ENCODE measurements at places on chromosomes 11 and 22. TPM values are rescaled to one million over a fixed set of nuclear protein-coding genes. Genes with fewer than 3 reads are reported as not detected.
A peak's percentile ranks its signal among the peaks of the same experiment; 100 is the strongest.

DNA sequence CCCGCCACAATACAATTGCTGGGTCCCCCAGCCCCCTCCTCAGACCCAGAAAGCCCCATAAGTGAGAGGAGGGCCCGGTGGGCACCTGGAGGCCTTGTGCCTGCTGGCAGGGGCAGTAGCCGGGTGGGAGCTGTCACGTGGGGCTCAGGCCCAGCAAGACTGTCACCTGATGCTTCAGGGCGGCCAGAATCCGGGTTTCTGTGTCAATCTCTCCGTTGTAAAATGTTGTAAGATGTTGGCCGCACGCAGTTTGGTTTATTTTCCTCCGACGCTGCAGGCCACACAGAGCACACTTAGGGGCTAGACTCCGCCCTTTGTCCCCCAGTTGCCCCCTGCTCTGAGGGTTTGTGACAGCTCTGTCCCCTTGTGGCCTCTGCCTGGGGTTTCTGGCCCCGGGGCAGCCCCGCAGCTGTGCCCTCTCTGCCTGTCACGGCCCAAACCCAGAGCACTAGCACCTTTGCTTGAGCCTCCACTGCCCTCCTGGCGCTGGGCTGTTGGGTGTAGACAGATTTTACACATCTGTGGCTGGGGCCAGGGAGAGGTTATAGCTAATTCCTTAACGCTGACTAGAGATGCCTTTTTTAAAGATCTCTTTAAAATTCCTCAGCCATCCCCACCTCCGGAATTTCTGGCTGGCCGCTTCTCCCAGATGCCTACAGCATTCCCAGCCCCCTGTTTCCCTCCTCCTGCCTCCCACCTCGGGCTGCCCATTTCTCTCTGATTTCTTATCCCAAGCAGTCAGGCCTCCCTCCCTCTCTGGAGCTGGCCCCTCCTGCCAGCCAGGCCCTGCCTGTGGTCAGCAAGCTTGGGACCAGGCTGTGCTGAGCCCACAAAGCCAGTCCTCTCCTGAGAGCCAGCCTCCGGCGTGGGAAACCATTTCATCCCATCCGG lies 3.2 kb upstream of the PRR5 start:
- no peak overlapping the region for H3K4me3 ChIP-seq
- H3K27ac ChIP-seq, result peak overlapping the region; percentile 67
- peak; percentile 45 for DNase-seq

Gene VPREB1
- not detected for polyA plus RNA-seq

- no peaks in the 10 kb centered on the region for H3K36me3 ChIP-seq
- peak; percentile 40 for DNase-seq
- H3K4me3 ChIP-seq, result no peak overlapping the region
- H3K27me3 ChIP-seq, result peaks cover 8% of the 10 kb centered on the region
- no peak overlapping the region for H3K27ac ChIP-seq
These were observed 3.1 kb downstream of the SHANK2 start for GRCh38 chr11:71249301-71249700.

DNA sequence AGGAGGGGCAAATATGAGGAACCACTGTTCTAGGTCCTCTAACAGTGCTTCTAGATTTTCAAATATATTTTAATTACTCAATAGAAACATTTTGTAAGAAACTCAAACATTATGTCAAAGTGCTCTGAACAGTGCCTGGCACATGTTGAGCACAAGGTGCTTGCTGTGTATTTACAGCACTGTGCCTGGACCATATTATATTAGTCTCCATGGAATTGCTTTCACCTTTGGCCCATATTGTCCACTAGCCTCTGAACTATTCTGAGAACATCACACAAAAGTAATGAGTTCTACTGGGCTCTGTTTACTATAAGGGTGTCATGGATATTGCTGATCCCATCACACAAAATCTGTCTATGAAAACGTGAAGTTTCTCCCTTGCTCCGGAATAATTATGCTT lies 76.7 kb downstream of the PPFIBP2 start:
- H3K27me3 ChIP-seq, result no peaks in the 10 kb centered on the region
- peak; percentile 31 for DNase-seq
- H3K36me3 ChIP-seq, result no peaks in the 10 kb centered on the region
- H3K4me1 ChIP-seq, result peaks cover 7% of the 10 kb centered on the region
- H3K4me3 ChIP-seq, result no peak overlapping the region

DNA sequence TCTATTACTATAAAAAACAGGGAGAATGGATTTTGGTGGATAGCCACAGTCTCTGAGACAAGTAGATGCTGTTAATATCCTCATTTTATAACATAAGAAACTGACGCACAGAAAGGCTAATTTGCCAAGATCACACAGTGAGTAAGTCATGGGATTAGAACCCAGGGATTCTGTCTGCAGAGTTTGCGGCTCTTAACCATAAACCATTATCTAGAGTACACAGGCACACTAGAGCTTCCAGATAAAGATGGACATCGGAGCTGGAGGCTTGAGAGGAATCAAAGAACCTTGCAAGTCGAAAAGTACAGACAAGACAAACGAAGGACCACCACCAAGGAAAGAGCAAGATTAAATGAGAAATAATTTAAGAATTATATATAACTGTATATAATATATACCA lies 11.3 kb downstream of the LGALS12 start:
- H3K27me3 ChIP-seq, result no peaks in the 10 kb centered on the region
- no peak overlapping the region for H3K27ac ChIP-seq
- H3K4me1 ChIP-seq, result no peaks in the 10 kb centered on the region
- DNase-seq, result no peak
- H3K36me3 ChIP-seq, result no peaks in the 10 kb centered on the region

Gene LMNTD2
- 18.6 TPM for polyA plus RNA-seq

DNA sequence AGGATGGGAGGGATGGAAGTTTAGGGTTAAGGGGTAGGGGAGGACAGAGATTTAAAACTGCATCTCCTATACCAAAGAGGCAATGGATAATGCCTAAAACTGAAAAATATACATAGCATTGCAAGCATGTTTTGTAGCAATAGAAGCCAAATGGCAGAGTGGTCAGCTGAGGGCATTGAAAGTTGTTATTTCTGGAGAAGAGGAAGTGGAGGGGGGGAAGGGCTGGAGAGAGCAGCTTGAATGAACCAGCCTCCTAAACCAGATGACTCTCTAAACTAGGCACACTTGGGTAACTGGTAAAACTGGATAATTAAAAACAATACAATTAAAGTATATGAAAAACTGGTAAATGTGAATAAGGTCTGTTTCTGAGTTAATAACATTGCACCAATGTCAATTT lies 70.3 kb upstream of the TP53I11 start:
- no peaks in the 10 kb centered on the region for H3K36me3 ChIP-seq
- no peak for DNase-seq
- H3K4me1 ChIP-seq, result no peaks in the 10 kb centered on the region
- H3K4me3 ChIP-seq, result no peak overlapping the region

- H3K36me3 ChIP-seq, result no peaks in the 10 kb centered on the region
- H3K27me3 ChIP-seq, result no peaks in the 10 kb centered on the region
- peak; percentile 71 for DNase-seq
These were observed 23.8 kb upstream of the OAF start for GRCh38 chr11:120186774-120187591.

Gene MMP27
- polyA plus RNA-seq, result 0.21 TPM

DNA sequence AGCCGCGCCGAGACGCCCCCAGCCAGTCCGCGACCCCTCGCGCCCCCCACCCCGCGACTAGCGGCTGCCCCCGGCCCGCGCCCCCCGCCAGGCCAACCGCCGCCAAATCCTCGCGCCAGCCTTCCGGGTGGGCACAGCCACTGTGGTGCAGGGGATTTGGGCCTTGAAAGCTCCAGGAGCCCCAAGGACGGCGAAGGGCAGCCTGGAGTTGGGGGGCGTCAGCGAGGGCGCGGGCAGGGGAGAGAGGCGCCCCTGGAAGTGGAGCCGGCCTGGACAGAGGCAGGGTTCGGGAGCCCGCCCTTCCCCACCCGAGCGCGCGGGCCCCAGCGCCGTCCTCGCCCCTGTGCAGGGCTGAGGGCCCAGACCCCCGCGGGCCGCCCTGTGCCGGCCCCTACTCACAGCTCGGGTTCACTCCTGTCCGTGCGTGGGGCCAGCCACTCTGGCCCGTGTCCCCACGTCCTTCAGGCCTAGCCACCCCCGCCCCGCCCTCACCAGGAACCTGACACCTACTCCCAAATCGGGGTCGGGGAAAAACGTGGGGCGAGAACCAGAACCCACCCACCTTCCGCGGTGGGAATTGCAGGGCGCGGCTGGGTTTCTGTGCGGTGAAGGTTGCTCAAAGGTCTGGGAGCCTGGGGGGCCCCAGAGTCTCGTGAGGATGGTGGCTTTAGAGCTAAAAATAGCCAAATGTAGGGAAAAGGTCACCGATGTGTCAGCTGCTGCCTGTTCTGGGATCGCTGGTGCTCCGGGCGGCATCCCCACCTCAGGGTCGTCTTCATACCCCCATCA lies at the start of gene CPT1B:
Gene CPT1B, minus strand, starts transcription at position 441 of the 789 bp plus-strand sequence. CDS start 512 bp downstream, outside the sequence.
- no peaks in the 10 kb centered on the region for H3K27me3 ChIP-seq
- H3K27ac ChIP-seq, result no peak within 1 kb of the TSS
- peaks cover 25% of the 10 kb centered on the region for H3K4me1 ChIP-seq
- peak; percentile 90 for DNase-seq

Gene SMPD1
- 41.2 TPM for polyA plus RNA-seq

- DNase-seq, result no peak
- no peak overlapping the region for H3K27ac ChIP-seq
- no peaks in the 10 kb centered on the region for H3K36me3 ChIP-seq
- no peak overlapping the region for H3K4me3 ChIP-seq
- peaks cover 4% of the 10 kb centered on the region for H3K27me3 ChIP-seq
These were observed 128.2 kb downstream of the ZNF280B start for GRCh38 chr22:22380098-22381030.

Gene ATG2A
- polyA plus RNA-seq, result 21.2 TPM

- no peaks in the 10 kb centered on the region for H3K4me1 ChIP-seq
- no peak overlapping the region for H3K27ac ChIP-seq
- no peaks in the 10 kb centered on the region for H3K27me3 ChIP-seq
- H3K36me3 ChIP-seq, result no peaks in the 10 kb centered on the region
- H3K4me3 ChIP-seq, result no peak overlapping the region
- DNase-seq, result no peak
These were observed 145.7 kb upstream of the TTC12 start for GRCh38 chr11:113168354-113169342.

Gene OR4A16
- polyA plus RNA-seq, result not detected

DNA sequence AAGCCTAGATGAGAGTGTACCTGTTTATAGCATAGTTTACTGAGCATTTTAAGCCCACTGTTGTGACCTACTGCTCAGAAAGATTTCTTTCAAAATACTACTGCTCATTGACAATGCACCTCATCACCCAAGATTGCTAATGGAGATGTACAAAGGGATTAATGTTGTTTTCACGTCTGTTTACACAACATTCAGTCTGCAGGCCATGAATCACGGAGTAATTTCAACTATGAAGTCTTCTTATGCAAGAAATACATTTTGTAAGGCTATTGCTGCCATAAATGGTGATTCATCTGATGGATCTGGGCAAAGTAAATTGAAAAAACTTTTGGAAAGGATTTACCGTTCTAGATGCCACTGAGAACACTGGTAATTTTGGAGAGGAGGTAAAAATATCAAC lies 112.9 kb downstream of the KIF18A start:
- H3K36me3 ChIP-seq, result no peaks in the 10 kb centered on the region
- H3K4me3 ChIP-seq, result no peak overlapping the region
- no peaks in the 10 kb centered on the region for H3K27me3 ChIP-seq
- DNase-seq, result no peak
- H3K27ac ChIP-seq, result no peak overlapping the region
- no peaks in the 10 kb centered on the region for H3K4me1 ChIP-seq
